ENCODE measurements at places on chromosomes 11 and 22.

- DNase-seq = no peak
Observed at GRCh38 chr11:36385121-36385970, 89.3 kb downstream of the PRR5L start.

DNA sequence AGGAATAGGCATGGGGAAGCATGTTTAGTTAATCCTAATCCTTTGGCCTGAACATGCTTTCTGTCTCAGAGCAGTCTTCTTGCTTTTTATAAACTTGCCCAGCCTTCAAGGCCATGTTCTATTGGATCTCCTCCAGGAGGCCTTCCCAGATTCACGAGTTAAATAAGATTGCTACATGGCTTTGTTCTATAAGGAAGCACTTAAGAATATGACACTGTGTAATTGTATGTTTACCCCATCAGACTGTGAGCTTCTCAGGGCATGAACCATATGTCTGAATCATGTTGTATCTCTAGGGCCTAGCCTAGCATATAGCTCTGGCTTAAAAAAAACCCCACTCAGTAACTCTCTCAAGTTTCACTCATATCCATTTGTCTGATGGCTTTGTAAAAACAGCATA is 26.4 kb upstream of the UCP3 start:
- DNase-seq = no peak

DNA sequence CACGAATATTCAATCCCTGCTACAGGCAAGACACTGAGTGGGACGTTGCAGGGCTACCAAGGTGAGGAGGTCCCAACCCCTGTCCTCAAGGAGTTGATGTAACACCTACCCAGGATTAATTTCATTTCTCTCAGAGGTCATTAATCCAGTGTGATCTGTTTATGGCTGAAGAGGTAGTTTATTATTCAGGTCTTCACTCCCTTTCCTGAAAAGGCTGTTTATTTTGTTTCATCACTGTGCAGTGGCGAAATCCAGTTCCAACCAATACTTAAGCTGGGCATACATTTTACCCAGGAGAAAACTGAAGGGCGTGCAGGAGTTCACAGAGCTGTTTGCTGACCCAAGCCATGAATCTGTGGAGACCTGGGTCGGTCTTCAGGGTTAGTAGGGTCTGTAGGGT is 2.7 kb upstream of the PTPRJ start:
- no peak for DNase-seq

- no peak for DNase-seq
Observed at GRCh38 chr22:49487950-49488349, 339.7 kb downstream of the BRD1 start.

GRCh38 chr11:11512090-11512489 is 109.7 kb downstream of the GALNT18 start:
- DNase-seq = no peak

- DNase-seq = no peak
Observed at GRCh38 chr11:94125407-94126115, 3.1 kb upstream of the PANX1 start.

- peak; percentile 74 for DNase-seq
Observed at GRCh38 chr11:64777449-64778222, 706 bp downstream of the SF1 start.

DNA sequence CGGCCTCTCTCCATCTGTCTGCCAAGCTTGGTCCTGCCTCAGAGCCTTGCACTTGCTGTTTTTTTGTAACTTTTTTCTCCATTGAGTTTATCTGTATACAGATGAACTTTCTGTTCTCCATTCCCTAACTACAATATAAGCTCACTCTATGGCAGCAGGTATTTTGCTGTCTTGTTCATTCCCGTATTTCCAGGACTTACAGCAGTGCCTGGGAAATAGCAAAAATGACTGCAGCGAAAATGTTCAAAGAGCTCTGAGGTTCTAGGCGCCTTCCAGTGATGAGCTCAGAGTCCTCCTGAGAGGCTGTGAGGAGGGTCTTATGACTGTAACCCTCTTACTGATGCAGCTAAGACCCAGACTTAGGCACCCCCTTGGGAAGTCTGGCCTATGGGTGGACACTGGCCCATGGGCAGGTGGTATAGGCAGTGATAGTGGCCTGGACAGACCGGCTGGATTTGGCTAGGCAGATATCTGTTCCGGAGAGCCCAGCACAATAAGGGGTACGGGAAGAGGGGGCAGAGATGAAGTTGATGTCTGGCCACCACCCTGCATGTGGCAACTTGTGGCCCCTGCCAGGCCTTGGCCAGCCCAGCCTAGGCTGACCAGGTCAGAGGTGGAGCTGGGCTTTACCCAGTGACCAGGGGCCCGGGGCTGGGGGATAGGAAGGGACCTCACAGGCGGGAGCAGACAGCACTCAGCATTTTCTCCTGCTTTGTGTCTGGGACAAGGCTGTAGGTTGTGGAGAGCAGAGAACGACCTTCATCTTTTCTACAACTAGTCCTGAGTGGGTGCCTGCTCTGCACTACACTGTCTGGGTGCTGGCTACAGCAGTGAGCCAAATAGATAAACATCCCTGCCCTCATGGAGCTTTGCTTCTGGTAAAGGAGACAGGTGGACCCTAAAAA is 4.6 kb downstream of the ATF4 start:
- no peak for DNase-seq

DNA sequence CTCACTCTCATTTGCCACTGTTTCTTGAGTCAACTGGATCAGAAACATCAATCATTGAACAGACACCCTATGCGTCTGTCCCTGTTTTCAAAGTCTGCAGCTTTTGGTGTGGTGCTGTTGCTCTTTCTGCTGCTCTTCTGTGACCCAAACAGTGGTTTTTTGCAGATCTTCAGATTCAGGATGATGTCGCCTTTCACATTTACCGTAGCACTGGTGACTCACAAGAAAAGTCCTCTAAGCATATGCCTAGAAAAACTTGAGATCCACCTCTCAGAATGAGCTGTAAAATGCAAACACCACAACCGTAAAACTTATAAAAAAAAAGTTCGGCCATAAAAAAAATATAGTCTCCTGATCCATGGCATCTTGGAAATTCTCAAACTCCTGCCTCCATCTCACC is 400.4 kb downstream of the NTM start:
- no peak for DNase-seq

GRCh38 chr11:10601837-10602236 is 33.4 kb upstream of the LYVE1 start:
- DNase-seq = no peak

DNA sequence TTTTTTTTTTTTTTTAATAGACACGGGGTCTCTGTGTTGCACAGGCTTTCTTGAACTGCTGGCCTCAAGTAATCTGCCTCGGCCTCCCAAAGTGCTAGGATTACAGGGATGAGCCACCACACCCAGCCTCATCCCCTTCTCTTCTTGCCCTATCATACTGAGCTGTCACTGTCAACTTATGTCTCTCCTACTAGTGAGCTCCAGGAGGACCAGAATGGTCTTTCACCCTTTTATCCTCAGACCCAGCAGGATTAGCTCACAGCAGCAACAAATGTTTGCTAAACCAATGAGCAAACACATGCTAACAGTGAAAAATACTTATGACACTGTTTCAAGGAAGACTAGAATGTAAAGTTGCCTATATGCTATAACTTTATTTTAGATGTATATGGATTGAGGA is 6.4 kb upstream of the NXF1 start:
- DNase-seq = no peak

GRCh38 chr11:8988329-8989234 is 15.2 kb downstream of the NRIP3 start:
- DNase-seq = no peak

DNA sequence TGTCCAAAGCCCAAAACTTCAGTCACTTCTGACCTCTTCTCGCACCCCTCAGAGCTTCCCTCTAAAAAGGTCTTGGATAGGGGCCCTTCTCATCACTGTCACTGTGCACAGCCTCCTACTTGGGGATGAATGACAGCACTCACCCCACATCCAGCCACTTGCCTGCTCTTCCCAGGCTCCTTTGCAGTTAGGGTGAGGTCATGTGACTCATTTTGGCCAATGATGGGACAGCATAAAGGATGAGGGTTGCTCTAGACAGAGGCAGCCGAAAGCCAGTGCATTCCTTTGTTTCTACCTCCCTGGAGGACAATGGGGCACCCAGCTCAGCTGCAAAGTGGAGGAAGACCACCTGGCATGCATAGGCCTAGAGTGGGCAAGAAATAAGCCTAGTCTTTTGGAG is 1413.3 kb downstream of the TBC1D22A start:
- no peak for DNase-seq
